ENCODE measurements at places on chromosomes 2 and 18. TPM values are rescaled to one million over a fixed set of nuclear protein-coding genes. Genes with fewer than 3 reads are reported as not detected.

The SULT1C4 gene
- 11.3 TPM for total RNA-seq

The C2orf72 gene
- total RNA-seq: 2.4 TPM

The TLX2 gene
- not detected for total RNA-seq

The LINC00305 gene
- not detected for total RNA-seq

The RIT2 gene
- total RNA-seq: not detected

The PLB1 gene
- total RNA-seq: 0.12 TPM

The CABYR gene
- 12.0 TPM for total RNA-seq

GRCh38 chr18:3710712-3711301 lies 260.8 kb downstream of the TGIF1 start:
- H3K4me1 ChIP-seq: peaks cover 13% of the 10 kb centered on the region
- H3K4me3 ChIP-seq: no peak overlapping the region
- H3K27ac ChIP-seq: no peak overlapping the region
- no peaks in the 10 kb centered on the region for H3K36me3 ChIP-seq

- H3K4me1 ChIP-seq: peaks cover 22% of the 10 kb centered on the region
- H3K36me3 ChIP-seq: no peaks in the 10 kb centered on the region
- H3K27ac ChIP-seq: no peak overlapping the region
- H3K4me3 ChIP-seq: no peak overlapping the region
Observed at GRCh38 chr2:60317844-60318243, 235.6 kb downstream of the BCL11A start.

DNA sequence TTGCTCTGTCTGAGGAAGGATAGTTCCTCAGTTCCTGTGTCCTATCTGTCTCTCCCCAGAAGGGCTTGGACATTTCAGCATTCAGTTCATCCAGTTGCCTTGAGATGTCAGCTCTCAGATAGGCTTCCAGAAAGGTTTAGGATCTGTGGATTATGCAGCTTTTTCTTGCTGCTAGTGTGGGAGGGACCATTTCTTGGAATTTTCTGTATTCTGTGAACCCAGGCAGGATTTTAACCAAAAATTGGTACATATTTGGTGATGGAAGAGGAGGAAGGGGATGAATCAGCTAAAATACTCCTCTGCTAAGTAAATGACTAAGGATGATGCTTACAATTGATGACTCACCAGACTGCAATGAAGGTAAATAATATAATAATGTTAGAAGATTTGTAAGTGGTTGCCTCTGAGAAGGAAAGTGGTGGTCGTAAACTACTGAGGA lies 58.6 kb upstream of the DOCK10 start:
- no peaks in the 10 kb centered on the region for H3K36me3 ChIP-seq
- no peak overlapping the region for H3K27ac ChIP-seq
- no peaks in the 10 kb centered on the region for H3K27me3 ChIP-seq
- no peaks in the 10 kb centered on the region for H3K4me1 ChIP-seq

GRCh38 chr2:135742325-135742757 lies 686 bp downstream of the UBXN4 start:
- H3K27ac ChIP-seq: peak overlapping the region; percentile 97
- DNase-seq: peak; percentile 72
- no peaks in the 10 kb centered on the region for H3K36me3 ChIP-seq

DNA sequence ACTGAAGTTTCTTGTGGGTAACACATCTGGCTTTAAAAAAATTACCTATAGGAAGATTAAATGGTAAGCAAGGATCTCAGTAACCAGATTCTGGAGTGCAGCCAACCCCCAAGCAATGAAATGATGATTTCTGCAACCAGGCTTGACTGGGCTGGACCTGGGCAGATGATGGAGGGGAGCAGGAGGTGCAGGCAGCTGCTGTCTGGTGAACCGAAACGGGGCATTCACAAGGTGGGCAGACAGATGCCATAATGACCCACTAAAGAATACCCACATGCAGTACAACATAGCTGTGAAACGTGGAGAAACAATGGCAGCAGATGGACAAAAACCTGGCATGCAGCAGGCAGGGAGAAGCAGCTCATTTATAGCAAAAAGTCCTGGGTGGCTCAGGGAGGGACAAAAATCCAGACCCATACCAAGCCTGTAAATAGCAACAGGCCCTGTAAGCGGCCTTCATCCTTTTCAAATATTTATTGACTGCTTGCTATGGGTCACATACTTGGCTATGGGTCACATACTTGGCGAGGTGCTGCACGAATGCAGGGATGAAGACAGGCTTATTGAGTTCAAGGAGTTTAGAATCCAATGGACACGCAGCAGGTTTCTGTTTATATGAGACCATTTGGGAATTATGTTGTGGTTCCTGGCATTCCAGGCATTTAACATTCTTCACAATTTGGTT lies 244.7 kb downstream of the HRH4 start:
- H3K27ac ChIP-seq: no peak overlapping the region
- H3K4me1 ChIP-seq: no peaks in the 10 kb centered on the region
- DNase-seq: no peak
- H3K36me3 ChIP-seq: no peaks in the 10 kb centered on the region
- H3K4me3 ChIP-seq: no peak overlapping the region

GRCh38 chr2:17101091-17101490 lies 417.1 kb downstream of the RAD51AP2 start:
- no peaks in the 10 kb centered on the region for H3K4me1 ChIP-seq
- no peak overlapping the region for H3K4me3 ChIP-seq
- H3K27ac ChIP-seq: no peak overlapping the region
- no peak for DNase-seq
- H3K27me3 ChIP-seq: no peaks in the 10 kb centered on the region

DNA sequence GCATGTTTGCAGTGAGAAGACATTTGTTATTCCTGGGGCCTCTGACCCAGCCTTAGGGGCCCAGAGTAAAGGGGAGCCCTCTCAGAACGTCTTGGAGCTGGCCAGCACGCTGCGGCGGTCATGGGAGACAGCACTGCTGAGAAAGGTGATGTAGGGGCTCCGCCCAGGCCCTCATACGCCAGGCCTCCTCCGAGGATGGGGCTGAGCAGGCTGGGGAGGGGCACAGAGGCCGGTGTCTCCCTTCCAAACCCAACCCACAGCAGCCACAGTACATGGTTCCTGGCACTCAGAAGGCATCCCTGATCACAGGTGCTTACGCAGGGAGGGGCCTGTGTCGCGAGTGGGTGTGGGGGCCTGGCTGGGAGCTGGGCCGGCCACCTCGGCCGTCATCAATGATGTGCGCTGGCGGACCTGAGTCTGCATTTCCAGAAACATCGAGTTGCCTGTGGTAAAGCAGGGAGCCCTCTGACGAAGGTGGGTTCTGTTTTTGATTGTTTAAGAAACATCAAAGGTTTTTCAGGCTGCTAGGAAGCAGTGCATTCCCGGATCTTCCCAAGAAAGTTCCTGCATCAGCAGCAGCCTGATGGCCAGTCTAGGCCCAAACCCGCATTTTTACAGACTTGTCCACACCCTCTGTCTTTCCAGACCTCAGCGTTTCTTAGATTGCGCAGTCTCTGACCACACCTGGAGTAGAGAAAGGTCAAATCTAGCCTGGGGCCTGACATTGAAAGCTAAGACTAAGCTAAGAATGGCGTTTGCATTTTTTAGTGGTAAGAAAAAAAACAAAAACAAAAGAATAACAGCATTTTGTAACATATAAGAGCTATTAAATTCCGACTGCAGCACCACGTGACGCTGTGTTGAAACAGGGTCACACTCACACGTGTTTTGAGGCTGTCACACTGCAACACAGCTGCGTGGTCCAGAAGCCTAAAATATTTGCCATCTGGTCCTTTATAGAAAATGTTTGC lies 51.2 kb upstream of the PXDN start:
- no peaks in the 10 kb centered on the region for H3K36me3 ChIP-seq
- no peak overlapping the region for H3K27ac ChIP-seq
- H3K4me1 ChIP-seq: no peaks in the 10 kb centered on the region
- no peak overlapping the region for H3K4me3 ChIP-seq
- DNase-seq: no peak

- no peaks in the 10 kb centered on the region for H3K27me3 ChIP-seq
- H3K4me3 ChIP-seq: no peak overlapping the region
- peaks cover 4% of the 10 kb centered on the region for H3K4me1 ChIP-seq
- H3K27ac ChIP-seq: no peak overlapping the region
Observed at GRCh38 chr2:206799083-206799482, 33.7 kb downstream of the FASTKD2 start.

DNA sequence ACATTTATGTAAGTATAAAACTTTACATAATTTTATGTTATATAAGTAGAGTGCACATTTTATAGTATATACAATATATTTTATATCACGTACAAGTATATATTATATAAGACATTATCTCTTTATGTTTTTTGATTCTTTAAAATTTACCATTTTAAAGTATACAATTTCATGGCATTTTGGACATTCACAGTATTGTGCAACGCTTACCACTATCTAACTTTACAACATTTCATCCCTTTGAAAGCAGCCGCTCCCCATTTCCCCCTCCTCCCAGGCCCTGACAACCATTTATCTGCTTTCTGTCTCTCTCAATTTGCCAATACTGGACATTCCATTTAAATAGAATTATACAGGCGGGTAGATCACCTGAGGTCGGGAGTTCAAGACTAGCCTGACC lies 512.5 kb downstream of the TSN start:
- no peaks in the 10 kb centered on the region for H3K36me3 ChIP-seq
- no peak for DNase-seq
- no peak overlapping the region for H3K27ac ChIP-seq
- no peak overlapping the region for H3K4me3 ChIP-seq
- no peaks in the 10 kb centered on the region for H3K4me1 ChIP-seq
- no peaks in the 10 kb centered on the region for H3K27me3 ChIP-seq

DNA sequence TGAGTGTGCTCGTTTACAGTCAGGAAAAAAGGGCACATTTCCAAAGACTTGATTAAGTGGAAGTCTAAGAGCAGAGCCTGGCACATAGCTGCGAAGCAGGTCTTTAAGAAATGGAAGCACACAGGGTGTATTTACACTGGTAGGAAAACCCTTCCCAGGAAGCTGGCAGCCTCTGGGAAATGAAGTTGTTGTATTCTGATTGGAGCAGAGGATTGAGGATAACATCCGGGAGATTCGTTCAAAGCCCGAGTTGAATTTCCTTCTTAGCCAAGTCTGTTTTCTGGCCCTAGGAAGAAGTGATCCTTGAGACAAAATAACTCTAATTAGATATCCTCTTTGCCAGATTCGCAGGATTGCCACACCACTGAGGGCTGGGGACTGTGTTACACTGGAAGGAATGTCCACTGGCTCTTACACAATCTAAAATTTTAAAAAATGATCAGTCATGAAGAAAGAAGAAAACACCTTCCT lies 75.9 kb downstream of the ITGB1BP1 start:
- no peak overlapping the region for H3K4me3 ChIP-seq
- no peaks in the 10 kb centered on the region for H3K27me3 ChIP-seq
- no peak overlapping the region for H3K27ac ChIP-seq
- no peaks in the 10 kb centered on the region for H3K4me1 ChIP-seq

DNA sequence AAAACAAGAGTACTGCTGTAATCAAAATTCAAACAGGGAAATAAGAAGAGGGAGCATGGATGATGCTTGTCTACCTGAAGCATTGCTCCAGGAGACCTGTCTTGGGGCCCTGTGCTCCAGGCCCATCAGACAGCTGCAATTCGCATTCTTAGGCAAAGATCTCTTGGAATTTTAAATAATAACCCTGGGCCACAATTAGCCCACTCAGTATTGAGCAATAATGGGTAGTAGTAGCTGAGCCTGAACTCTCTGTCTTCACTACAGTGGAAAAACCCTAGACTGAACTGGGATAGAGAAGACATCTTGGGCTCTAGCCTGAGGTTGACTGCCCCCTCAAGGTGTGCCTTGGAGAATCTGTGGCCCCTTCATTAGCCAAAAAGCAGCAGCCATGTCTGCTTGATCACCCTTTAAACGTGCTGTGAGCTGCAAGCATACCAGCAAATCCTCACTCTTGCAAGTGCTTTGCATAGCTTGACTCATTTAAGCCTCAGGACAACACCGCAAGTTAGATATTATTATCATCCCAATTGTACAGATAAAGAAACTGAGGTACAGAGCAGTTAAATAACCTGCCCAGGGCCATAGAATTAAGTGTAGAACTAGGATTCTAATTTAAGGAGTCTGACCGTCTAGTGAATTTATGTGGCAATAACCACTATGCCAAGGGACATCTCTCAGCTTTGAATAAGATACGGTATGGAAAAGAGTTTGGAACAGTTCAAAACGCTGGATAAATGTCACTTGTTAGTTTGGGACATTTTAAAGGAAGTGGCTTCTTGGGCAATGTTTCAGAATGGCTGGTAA lies 69.0 kb downstream of the DDX1 start:
- H3K4me3 ChIP-seq: no peak overlapping the region
- no peak for DNase-seq
- no peaks in the 10 kb centered on the region for H3K27me3 ChIP-seq
- H3K27ac ChIP-seq: no peak overlapping the region

DNA sequence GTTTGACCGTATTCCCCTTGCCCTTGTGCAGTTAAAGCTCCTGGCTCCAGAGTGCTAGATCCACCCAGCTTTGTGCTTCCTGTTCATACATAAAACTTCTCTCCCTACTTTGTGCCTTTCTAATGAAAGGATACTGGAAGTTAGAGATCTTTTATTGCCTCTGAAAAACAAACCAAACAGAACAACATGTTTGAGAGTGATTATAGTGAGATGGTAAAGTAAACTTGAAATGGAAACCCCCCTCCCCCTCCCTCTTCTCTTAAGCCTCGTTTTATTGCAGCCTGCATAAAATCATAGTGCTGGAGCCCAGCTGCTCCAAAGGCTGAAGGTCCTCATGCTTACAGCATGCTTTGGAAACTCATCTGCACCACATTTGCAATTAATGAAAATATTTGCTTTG lies 125.1 kb downstream of the TANC1 start:
- H3K4me1 ChIP-seq: no peaks in the 10 kb centered on the region
- H3K27me3 ChIP-seq: no peaks in the 10 kb centered on the region
- no peak overlapping the region for H3K4me3 ChIP-seq
- no peak overlapping the region for H3K27ac ChIP-seq

DNA sequence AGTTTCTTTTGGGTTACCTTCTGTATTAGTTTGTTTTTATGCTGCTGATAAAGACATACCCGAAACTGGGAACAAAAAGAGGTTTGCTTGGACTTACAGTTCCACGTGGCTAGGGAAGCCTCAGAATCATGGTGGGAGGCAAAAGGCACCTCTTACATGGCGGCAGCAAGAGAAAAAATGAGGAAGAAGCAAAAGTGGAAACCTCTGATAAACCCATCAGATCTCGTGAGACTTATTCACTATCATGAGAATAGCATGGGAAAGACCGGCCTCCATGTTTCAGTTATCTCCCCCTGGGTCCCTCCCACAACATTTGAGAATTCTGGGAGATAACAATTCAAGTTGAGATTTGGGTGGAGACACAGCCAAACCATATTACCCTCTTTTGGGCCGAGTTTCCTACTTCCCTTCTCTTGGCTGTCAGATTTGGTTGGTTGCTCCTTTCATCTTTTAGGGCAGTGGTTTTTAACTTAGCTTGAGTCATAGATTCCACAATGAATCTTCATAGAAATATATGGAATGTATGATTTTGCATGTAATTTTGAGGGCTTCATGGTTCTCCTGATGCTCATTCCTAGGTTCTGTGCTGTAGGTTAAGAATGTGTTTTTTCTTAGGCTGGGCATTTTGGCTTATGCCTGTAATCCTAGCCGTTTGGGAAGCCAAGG lies 44.2 kb downstream of the CEP192 start:
- no peaks in the 10 kb centered on the region for H3K4me1 ChIP-seq
- peaks cover 6% of the 10 kb centered on the region for H3K36me3 ChIP-seq
- no peak for DNase-seq
- H3K4me3 ChIP-seq: no peak overlapping the region
- H3K27ac ChIP-seq: no peak overlapping the region
